Erythroblast (primary cell): ENCODE measurements at places on chromosomes 16 and 17.

- DNase-seq: no peak
These were observed 3.4 kb downstream of the ANKRD40CL start for GRCh38 chr17:50763716-50764475.

GRCh38 chr17:59027750-59028149 is 78.9 kb downstream of the TRIM37 start:
- no peak for DNase-seq

- no peak for DNase-seq
These were observed 258.3 kb upstream of the MON1B start for GRCh38 chr16:76932541-76933211.

GRCh38 chr17:57011491-57012015 is 33.6 kb downstream of the SCPEP1 start:
- no peak for DNase-seq

DNA sequence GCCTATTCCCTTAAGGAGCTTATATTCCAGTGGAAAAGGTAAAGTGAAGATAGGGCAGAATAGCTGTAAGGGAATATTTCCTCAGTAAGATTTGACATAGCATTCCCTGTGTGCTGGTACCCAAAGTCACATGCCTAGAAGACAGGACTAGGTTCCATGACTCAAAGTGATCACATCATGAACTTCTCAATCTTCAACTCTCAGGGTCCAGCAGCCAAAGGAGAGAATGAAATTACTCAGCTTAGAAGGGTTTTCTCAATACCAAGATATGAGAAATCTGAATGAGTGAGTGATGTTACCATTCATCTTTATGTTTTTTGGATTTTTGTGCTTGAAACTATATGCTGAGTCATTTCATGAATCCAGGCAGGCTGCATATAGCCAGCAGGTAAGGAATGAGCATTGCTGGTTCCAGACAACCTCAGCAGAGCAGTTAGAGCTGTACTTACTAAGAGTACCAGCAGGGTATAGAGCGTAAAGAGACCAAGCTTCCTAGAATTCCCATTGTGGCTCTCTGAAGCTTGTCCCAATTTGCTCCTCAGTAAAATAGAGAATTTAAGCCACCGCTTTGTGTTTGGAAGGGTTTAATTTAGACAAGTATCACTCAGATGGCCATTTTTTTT is 91.1 kb downstream of the ANKFN1 start:
- no peak for DNase-seq

GRCh38 chr16:89565256-89565505 is 4.7 kb downstream of the RPL13 start:
- DNase-seq: no peak

DNA sequence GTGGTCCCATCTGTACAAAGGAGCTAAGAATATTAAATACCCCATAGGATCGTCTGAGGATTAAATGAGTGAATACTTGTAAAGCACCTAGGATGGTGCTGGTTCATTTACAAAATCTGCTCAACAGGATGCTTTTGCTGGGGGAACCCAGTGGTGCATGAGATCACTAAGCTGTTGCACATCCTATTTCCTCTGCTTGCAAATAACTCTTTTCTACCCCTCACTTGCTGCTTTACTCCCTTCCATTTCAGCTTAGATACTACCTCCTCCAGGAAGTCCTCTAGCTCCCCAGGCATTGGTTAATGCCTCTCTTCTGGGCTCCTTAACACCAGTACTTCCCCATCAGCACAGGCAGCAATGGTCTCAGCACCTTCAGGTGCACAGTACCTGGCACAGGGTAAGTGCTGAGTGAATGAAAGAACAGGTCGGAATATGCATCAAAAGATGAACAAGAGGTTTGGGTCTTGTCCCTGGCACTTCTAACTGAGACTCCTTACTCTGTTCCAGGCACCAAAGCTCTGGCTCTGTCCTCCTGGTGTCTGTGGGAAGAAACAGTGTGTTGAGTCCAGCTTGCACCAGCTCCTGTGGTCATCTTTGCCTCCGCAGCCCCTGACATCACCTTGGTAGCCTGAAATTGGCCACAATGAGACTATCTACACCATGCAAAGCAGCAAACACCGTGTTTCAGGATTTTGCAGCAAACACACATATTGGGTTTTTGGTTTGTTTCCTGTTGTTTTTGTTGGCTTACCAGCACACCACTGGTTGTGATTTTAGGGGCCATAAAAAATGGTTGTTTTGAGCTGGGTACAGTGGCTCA is 24.1 kb upstream of the IL21R start:
- DNase-seq: no peak

DNA sequence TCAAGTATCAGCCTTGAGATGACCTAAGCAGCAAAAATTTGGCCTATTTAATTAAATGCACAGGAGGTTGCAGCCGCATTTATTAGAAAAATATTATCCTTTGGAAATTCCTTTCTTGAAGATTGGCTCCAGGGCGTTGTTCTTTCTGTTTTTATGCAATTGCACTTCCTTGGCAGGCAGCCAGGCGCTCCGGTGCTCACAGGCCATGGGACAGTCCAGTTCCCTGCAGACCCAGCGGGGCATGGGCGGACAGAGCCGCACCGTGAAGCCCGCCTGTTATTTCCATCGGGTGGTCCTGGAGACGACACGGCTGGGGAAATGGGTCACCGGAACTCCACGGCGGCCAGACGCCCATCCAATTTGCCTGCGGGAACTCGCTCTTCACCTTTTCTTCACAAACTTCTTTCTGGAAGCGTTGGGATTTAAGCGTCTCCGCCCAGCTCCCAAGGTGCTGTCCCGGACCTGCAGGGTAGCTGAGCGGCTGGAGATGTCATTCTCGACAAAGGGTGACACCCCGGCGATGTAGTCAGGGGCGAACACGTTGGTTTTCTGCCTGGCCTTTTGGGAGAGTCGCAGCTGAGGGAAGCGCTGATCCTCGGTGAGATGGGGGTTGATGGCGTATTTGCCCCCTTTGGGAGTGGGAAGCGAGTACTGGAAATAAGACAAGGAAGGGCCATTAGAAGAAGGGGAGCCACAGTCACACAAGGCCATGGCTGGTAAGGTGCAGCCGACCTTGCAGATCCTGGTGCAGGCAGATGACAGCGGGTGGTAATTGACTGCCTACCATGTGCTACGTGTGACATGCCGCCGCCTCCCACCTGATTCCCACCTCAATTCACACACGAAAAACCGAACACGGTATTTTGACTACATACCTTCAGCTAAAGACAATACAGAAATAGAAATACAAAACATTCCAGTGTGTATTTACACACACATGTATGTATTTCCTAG is 12.5 kb downstream of the NOB1 start:
- no peak for DNase-seq

DNA sequence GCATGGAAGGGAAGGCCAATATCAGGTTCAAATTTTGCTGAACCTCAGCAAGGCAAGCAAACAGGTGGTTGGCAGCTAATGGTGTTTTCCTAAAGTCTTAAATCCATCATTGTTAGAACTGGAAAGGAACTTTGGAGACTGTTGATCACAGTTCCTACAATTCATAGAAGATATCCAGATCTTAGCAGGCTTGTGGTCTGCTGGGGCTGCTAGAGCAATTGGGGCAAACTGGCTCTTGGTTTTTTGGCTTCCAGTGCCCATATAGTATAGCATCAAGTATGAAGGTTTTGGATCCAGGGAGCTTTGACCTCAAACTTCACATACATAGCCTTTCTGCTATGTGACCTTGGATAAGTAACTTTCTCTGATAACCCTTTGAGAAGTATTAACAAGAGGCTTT is 49.7 kb downstream of the IGF2BP1 start:
- no peak for DNase-seq

GRCh38 chr16:11402745-11403533 is 57.7 kb downstream of the RMI2 start:
- no peak for DNase-seq

DNA sequence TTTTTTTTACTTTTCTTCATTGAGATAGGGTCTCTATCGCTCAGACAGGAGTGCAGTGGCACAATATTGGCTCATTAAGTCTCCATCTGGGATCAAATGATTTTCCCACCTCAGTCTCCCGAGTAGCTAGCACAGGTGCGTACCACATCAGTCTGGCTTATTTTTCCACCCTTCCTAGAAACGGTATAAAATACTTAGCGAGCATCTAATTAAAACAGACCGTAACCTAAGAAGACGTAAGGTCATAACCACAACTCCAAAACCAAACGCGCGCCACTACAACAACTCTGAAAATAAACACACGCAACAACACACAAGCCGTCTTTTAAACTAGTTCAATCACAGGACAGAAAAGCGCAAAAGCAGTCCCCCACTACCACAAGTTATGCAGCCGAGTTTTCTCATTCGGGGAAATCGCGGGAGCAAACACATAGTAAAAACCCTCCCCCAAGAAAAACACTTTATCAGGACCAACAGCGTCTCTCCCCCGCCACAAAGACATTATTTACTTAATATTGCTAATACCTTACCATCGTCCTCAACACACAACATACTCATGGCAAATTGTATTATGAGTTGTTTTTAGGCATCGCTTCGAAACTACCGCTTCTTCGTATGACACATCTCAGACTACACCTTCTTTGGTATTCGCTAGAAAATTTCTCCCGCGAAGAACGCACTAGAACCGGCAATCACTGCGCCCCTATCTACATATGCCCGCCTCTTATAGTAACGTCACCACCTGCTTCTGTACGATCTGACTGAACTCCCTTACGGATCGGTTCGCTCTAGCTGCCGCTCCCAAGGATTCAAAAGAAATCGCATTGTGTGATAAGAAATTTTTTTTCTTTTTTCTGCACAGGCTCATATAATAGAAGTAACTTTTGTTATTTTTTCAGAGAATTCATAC is 32.8 kb downstream of the TEX14 start:
- DNase-seq: peak; percentile 94

GRCh38 chr16:68486502-68487202 is 38.3 kb upstream of the SMPD3 start:
- DNase-seq: no peak

DNA sequence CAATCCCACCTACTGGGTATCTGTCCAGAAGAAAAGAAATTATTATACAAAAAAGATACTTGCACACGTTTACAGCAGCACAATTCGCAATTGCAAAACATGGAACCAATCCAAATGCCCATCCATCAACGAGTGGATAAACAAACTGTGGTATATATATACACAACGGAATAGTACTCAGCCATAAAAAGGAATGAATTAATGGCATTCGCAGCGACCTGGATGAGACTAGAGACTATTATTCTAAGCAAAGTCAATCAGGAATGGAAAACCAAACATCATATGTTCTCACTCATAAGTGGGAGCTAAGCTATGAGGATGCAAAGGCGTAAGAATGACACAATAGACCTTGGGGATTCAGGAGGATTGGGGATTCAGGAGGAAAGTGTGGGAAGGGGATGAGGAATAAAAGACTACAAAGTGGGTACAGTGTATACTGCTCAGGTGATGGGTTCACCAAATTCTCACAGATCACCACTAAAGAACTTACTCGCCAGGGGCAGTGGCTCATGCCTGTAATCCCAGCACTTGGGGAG is 21.0 kb downstream of the CNOT1 start:
- DNase-seq: no peak

- DNase-seq: no peak
These were observed 2.9 kb upstream of the MEIOC start for GRCh38 chr17:44653384-44653783.

- DNase-seq: no peak
These were observed 4.7 kb upstream of the CUEDC1 start for GRCh38 chr17:57959929-57960328.

DNA sequence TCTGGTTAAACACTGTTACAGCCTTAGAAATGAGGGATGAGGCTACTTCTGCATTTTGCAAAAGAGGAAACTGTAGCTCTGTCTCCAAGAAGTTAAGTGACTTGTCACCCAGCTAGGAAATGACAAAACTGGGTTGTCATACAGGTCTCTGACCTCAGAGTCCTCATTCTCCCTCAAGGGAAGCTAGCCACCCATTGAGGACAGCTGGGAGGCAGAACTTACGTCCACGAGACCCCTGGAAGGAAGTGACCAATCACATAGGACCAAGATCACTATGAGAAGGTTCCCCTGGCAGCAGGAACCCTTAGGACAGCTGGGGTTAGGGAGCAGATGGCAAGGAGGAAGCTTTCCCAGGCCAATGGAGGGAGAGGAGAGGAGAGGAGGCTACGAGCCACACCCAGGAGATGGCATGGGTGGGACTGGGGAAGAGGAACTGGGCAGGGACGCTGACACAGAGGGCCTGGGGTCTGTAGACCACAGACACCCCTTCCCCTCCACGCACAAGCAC is 11.2 kb downstream of the METTL22 start:
- peak; percentile 7 for DNase-seq

GRCh38 chr17:64244165-64244564 is 18.9 kb downstream of the TEX2 start:
- no peak for DNase-seq

DNA sequence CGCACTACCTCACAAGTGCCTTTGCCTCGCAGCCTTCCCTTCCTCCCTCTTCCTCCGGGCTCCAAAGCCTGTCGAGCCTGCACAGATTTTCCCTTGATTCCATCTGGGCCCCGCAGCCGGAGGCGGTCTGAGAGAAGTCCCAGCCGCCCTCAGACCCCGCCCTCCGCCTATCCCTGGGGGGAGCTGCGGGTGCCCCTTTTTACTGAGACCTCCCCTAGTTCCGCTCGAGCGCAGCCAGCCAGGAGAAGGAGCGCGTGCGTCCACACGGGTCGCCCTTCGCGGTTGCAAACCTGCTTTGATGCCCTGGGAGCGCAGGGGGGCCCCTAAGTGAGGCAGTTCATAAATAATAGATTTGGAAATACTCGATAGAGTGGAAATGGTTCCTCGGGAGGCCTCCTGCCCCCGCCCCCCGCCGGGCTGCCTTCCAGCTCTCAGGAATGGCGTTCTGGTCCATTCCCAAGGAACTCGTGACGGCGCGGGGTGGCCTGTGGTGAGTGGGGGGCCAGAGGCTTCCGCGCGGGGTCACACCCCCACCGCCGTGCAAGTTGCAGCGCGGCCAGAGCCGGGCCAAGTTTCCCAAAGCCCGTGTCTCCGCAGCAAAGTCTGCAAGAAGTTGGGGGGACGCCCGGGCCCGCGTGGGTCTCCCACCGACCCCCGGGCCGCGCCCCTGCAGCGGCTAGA is 610 bp downstream of the C16orf74 start:
- no peak for DNase-seq

- peak; percentile 77 for DNase-seq
These were observed 50.0 kb upstream of the CCL1 start for GRCh38 chr17:34412965-34413441.

GRCh38 chr17:75077496-75078283 is 10.1 kb upstream of the SLC16A5 start:
- peak; percentile 72 for DNase-seq

DNA sequence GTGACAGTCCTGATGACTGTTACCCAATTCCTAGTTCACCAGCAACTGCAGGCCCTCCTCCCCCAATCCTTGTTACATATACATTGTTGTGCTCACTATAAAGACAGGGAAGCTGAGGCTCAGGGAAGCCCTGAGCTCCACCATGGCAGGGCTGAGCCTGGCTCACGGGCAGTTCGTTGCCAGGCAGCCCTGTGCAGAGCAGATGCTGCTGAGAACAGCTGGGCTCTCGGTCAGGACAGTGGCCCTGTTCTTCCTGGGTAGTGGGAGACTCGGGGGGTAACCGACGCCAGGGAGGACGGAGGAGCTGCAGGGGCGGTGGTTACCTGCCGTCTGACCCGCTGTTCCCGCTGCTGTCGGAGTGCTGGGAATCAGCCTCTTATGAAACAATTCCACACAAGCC is 80.9 kb upstream of the ZNF469 start:
- DNase-seq: no peak
